ENCODE measurements at places on chromosomes 5 and 9.

DNA sequence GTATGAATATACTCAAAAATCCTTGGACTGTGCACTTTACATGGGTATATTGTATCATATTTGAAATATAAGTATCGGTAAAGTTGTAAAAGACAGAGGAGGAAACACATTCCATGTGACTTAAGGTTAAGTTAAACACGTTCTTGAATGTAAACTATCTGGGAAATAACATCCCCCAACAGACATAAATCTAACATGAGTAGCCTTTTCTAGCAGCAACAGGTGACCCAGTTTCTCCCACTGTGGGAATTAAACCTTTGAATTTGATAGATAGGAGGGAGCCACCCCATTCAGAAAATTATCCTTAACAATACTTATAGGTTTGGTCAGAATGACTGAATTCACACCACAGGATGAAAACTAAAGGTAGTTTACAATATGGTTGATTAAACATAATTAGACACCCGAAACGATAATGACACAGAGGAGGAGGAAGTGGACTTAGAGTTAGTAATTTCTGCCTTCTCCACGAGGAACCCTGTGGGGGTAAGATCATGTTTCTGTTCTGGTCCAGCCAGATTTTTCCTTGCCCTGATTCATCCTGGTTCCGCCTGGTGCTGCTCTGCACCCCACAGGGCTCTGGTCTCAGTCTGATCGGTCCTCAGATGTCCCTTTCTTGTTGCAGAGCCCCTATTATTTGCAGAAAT is 84.6 kb upstream of the DNAH5 start:
- no peak for DNase-seq

DNA sequence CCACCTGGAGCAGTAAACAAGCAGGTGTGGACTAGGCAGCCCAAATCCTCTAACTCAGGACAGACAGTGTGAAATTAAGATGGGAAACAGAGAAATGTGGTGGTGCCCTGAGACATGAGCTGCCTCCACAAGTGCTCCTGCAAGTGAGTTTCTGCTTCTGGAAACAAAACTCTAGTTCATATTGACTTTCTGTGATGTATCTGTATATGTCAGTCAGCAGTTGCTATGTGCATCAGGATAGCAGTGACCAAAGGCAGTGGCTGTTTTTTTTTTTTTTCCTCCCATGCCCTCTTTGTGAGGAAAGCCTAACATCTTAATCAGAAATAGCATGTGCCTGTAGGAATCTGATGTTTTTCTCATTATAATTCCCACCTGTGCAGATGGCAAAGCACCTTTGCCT is 318.4 kb upstream of the SEMA6A start:
- DNase-seq: no peak

DNA sequence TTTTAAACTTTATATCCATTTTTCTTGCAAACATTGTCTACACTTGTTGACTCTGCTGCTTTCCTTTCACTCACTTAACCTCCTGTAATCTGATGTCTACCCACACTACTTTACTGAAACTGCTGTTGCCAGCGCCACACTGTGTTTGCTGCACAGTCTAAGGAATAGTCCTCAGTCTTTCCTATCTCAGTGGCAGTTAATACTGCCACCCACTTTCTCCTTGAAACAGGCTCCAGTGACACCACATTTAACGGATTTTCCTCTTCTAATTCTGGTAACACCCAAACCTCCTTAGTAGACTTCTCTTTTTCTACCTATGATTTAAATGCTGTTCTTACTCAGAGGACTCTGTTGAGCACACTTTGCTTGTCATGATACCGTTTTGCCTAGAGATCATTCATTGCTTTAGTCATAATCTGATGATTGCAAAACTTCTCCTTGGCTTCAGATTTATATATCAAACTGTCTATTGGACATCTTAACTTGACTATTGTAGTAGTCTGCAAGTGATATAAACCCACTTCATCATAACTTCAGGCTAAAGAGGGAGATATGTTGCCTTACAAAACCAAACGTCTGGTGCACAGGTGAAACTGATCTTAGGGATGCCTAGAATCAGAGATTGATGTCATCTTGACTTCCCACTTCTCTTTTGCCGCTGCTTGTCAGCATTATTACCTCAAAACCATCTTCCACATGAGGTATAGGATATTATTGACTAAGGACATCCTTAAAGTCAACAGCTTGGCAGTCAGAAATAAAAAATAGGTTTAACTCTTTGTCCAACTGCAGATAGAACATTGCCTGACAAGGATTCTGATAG is 94.1 kb downstream of the CDC42SE2 start:
- no peak for DNase-seq

GRCh38 chr9:23447166-23447565 is 378.9 kb downstream of the ELAVL2 start:
- no peak for DNase-seq

- no peak for DNase-seq
Observed at GRCh38 chr5:116452774-116453368, 121.8 kb downstream of the SEMA6A start.
